CD8-positive, alpha-beta memory T cell (primary cell): ENCODE measurements at places on chromosomes 16 and 17. TPM values are rescaled to one million over a fixed set of nuclear protein-coding genes. Genes with fewer than 3 reads are reported as not detected.

- no peak for DNase-seq
Measured at GRCh38 chr17:83046448-83047181, 32.8 kb upstream of the METRNL start.

- DNase-seq, result peak; percentile 46
Measured at GRCh38 chr16:30005341-30006094, 5.3 kb downstream of the DOC2A start.

GRCh38 chr16:84562174-84562815 lies 55.6 kb downstream of the COTL1 start:
- DNase-seq, result no peak

GRCh38 chr16:89517128-89517527 lies 8.9 kb downstream of the SPG7 start:
- no peak for DNase-seq

DNA sequence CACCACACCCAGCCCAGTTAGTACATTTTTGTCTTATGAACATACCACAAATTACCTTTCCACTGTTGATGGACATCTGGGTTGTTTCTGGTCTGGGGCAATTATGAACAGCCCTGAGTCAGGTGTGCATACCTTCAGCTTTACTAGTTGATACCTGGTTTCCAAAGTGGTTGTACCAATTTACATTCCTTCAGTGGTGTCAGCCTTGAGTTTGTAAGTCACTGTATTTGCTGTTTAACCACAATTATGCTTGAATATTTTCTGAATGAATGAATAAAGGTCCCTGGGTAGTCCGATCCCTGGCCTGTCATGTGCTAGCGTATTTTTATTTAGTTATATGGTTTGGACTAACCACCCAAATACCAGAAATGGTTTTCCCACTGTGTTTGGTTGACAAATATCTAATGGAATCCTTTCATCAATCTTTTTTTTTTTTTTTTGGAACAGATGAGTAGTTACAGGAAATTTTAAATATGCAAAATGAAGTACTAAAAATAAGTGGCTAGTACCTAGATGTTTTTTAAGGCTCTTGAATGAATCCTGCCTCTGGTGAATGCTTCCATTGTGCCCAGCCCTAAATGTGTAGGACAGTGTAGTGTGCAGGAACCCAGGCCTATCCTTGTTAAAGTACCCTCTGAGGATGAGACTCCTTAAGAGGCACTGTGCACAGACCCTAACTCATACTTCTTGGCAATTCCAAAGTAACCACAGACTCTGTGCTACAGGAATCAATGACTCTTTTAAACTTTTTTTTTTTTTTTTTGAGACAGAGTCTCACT lies 3.7 kb downstream of the DUSP14 start:
- no peak for DNase-seq

DNA sequence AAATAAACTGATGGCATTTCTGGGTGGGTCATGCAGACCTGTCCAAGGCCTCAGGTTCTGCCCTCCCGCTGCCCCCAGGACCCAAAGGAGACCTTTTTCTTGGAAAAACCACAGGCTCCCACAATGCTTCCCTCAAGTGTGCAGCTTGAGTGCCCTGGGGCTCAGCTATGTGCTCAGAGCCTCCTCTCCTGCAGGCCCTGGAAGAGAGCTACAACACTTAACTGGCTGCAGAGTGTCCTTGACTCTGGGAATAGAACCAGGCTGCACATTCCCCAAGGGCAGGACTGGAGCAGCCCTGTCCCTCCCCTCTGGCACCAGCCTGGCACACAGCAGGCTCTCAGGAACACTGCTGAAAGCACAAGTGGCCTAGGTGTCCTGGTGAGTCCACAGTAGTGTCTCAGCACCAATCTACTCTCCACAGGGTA lies 4.8 kb upstream of the SREBF1 start:
- no peak for DNase-seq

DNA sequence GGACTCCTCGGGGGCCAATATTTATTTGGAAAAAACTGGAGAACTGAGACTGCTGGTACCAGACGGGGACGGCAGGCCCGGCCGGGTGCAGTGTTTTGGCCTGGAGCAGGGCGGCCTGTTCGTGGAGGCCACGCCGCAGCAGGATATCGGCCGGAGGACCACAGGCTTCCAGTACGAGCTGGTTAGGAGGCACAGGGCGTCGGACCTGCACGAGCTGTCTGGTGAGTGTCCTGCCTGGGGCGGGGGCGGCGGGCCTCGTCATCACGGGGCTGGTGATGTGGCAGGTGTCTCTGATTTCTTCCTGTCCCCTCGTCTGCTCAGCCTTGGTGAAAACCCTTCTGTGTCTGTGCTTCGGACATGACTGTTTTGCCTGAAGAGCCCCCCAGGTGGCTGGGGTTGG lies 5.7 kb downstream of the METRNL start:
- DNase-seq, result no peak

Gene CLEC18C
- not detected for polyA plus RNA-seq

DNA sequence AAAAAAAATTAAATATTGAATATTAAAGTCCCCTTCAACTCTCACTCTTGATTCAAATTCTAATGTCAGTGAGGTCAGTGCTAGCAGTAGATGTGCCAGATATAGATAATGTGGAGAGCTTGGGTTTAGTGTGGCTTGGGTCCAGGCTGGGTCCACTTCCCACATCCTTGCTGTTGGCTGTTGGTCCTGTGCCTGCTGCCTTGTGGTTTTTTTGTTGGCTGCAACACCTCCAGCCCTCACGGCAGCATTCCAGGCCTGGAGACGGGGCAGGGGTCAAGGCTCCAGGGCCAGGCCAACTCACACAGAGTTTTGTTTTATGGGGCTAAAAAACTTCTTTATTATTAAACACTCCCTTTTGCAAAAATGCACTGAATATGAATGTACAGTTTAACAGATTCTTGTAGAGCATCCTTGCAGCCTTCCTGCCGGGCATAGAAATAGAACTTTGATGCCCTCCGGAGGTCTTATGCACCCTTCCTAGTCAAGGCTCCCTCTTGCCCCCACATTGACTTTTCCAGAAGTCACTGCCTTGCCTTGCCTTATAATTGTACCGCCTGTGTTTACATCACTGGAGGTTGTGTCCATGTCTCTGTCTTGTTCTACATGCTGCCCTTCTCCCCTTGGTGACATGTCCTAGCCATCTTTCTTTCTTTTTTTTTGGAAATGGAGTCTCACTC lies 25.5 kb upstream of the MYO15B start:
- no peak for DNase-seq

DNA sequence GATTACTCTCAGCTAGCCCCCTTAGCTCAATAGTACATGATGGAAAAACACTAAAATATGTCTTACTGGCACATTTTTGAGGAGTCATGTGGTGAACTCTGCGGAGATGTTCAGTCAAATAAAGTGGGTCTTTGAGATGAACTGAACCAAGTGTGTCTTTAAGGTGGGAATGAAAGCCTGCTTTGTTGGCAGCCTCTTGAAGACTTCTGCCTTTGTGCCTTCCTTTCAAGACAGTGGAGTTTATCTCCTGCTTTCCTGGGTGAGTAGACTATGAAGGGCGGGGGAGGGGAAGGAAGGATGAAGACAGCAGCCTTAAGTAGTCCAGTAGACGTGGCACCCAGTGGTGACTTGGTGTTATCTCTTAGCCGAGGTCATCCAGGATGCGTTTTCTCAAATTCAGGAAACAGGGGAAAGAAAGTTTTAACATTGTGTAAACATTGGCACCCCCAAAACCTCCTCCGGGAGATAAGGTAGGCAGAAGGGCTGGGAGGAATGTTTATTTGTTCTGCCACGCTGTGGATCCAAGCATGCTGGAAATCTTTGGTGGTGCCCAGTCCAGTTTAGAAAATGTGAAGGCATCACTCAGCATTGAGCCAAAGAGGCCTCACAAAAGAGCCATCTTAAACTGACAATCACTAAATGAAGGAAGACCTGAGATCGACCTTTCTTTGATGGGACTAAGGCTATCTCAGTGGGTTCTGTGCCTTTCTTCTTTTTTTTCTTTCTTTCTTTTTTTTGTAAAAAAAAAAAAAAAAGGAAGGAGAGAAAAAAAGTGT lies 220.6 kb downstream of the FTO start:
- DNase-seq, result no peak

Gene VWA3A
- polyA plus RNA-seq, result not detected

DNA sequence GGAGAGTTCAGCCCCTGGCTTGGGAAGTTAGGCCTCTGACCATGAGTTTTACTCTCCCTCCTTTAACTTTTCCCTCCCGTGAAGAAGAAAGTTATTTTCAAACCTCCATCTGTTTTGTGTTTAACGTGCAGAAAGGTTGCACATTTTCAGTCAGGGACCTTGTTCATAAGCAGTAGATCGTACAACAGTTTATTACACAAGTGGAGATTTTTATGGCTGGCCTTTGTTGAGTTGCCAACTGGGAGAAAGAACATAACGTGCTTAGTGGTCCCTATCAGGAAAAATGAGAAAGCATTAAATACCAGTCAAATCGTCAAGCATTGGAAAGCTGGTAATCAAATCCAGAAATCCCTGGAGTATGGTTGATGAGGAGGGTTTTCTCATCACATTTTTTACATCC lies 117.9 kb upstream of the MYOCD start:
- DNase-seq, result no peak

Gene EVI2B
- 97.4 TPM for polyA plus RNA-seq

DNA sequence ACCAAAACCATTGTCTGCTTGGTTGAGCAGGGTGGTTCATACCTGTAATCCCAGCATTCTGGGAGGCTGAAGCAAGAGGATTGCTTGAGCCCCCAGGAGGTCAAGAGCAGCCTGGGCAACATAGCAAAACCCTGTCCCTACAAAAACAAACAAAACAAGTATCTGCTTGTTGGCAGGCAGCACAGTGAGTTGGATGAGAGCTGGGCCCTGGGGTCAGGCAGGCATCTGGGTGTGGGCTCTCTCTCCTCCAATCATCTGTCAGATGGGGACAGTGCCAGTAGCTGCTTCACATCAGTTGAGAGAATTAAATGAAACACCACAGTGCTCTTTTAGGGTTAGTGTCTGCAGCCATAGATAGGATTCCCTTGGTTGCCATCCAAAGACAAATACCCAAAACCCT lies 5.8 kb downstream of the ARMC7 start:
- no peak for DNase-seq

- no peak for DNase-seq
Measured at GRCh38 chr16:4011940-4012629, 104.2 kb downstream of the ADCY9 start.

Gene NATD1
- 3.0 TPM for polyA plus RNA-seq

Gene ABCA8
- not detected for polyA plus RNA-seq

GRCh38 chr16:86653285-86654006 lies 75.1 kb downstream of the FOXL1 start:
- DNase-seq, result no peak

Gene ZNF821
- polyA plus RNA-seq, result 12.6 TPM

Gene UBE2O
- 14.9 TPM for polyA plus RNA-seq

DNA sequence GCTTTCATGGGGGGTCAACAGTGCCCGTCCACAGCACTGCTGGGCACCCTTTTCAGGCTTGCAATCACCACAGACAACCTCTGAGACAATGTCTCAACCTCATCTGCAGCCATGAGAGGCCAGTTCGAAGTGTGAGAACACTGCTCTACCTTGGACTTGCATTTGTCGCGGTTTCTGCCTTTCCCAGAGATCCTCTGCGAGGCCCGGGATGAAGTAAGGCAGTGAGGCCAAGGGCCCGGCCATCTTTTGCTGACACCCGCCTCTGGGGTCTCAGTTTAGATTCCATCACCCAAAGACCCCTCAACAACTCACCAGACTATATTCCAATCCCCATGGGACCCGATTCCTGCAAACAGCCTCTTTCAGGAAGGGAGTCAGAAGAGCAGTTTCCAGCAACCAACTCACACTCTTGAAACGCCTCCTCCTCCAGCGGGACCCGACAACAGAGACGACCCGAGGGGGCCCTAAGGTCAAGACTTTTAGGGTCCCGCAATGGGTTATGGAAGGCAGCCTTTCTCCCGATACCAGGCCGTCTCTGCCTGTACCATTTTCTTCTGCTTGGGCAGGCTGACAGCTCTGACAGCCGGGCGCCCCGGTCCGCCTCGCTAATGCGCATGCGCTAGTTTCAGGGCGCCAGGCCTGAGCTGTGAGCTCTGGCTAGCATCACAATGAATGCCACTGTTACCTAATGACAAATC lies 576.0 kb downstream of the KCNJ18 start:
- DNase-seq, result no peak

DNA sequence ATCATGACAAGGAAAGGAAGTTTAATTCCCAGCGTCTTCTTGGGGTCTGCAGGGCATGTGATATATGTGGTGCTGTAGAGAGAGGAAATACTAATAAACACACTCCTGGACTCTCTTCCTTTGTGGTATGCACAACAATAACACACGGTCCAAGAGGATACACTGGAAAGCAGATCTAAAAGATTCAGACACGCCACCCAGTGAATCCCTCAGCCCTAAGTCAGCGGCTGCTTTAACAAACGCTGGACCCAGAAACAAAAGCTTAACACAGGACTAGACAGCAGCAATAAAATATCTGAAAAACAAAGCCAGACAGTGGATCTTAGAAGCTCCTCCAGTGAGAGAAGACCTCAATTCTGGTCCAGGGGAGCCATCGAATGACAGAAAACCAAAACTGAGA lies 13.1 kb downstream of the CFAP20 start:
- DNase-seq, result no peak

Gene OR2C1
- 0.15 TPM for polyA plus RNA-seq

Gene PIMREG
- not detected for polyA plus RNA-seq

- no peak for DNase-seq
Measured at GRCh38 chr17:47634870-47635269, 14.8 kb upstream of the KPNB1 start.

DNA sequence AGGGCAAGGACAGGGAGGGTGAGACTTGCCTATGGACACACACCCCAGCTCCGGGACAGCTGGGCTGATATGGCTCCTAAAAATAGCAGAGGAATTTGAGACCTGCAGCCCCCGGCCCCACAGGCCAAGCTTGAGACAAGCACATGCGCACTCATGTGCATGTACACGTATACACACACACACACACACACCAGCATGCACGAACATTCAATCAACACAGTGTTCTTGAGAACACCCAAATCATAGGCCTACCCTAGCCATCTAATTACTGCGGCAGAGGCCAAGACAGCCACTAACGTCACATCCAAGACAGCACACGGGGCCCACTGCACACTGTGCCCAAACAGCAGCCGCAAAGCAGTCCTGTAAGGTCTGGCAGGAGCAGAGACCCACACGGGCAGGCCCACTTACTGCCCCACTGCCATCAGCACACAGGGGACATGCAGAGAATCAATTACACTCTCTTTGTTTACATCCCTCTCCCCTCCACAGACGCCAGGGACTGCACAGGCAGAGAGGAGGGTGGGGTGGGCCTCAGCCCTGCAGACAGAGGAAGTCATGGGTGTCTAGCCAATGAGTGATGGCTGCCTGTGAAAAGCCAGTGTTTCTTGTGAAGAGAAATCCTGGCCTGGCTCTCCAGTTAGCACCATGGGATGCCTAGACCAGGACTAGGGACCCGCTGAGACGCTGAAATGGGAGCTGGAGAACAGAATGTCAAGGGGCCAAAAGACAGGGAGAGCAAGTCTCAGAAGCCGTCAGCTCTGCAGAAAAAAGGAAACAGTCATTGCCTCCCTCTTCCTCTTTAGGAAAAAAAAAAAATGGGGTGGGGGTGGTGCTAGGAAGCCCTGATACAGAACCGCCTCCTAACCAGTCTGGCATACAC lies 39.3 kb downstream of the MYO18A start:
- DNase-seq, result peak; percentile 44

Gene PIGL
- polyA plus RNA-seq, result 12.9 TPM
